H54 (cell line): ENCODE measurements at places on chromosomes 13 and 19.

GRCh38 chr19:8001995-8002849, 3.2 kb downstream of the ELAVL1 start:
- DNase-seq: peak; percentile 86

- peak; percentile 42 for DNase-seq
Observed at GRCh38 chr13:45325806-45326205, 15.2 kb downstream of the TPT1 start.

DNA sequence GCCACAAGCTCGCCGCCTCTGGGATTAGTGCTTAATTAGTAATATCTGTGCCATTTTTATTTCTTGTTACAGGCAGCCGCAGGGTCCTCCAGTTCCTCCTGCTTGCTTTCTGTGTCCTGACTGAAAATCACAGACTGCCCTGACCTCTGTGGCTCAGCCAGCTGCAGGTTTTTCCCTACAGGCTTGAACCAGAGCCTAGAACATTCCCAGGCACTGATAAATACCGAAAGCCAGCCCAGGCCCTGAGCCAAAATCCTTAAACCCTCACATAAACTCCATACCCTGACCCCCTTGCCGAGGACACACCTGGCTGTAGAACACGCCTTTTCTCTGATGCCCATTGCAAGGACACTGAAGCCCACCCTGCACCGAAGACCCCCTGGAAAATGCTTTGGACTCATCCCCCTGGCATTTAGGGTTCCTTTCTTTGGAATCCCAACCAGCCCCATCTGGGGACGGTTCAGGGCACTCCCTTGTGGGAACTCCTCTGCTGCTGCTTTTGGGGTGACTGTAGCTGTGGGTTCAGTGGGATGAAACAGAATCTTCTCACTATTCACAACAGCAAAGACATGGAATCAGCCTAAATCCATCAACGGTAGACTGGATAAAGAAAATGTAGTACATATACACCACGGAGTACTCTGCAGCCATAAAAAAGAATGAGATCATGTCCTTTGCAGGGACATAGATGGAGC, 15.5 kb downstream of the DPP9 start:
- no peak for DNase-seq

DNA sequence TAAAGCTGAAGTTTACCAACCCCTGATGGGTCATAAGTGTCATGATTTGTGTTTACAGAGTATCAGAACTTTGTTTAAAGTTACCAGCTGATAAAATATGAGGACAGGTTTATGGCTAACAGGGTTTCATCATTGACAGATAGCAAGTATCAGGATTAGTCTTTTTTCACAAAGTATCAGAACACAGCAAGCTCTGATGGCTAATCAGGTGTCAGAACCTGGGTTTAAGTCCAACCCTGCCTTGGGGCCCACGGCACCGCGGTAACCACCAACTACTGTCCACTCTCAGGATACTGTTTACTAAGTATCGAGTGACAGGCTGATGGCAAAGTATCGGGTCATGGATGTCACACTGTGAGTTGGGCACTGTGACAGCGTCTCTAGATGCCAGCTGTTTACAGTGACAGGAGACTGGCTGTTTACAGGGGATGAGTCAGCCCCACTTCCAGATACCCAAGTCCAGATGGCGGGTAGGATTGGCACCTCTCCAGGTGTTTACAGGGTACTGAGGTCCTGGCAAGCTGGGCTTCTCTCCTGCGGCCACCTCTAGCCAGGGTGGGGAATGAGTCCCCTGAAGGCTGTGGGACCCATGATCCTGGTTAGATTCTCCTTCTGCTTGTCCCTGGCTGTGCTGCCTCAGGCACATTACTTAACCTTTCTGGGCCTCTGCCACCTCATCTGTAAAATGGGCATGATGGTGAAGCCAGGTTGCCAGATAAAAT, 21.8 kb downstream of the ARRDC2 start:
- no peak for DNase-seq

DNA sequence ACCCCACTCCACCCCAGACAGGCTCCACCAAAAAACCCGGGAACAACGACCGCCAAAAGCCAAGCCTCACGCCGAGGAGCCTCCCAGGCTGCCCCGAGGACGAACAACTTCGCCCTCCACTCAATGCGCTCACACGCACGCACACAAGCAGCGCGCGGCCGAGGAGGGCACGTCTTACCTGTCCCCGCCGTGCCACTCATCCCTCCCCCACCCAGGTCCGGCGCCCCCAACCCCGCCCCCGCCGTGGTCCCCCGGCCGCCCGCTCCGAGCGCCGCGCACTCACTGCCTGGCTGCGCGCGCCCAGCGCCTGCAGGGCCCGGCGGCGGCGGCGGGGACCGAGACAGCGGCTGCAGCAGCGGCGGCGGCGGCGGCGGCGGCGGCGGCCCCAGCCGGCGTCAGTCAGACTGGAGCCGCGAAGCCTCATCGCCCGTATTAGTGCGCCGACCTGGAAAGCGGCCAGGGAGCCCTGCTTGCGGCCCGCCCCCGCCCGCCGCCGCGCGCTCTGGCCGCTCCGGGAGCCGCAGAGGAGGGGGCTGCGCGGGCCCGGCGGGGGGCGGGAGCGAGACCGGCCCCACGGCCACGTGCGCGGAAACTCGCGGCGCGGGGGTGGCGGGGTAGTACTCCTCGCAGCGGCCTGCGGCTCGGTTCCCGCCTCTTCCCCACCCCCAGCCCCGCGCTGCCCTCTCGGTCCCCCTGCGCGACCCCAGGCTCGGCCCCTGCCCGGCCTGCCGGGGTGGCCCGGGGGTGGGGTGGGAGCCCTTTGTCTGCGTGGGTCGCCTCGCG, at the start of gene SMAD9:
TSS of gene SMAD9 (minus strand) at position 406 of the 783 bp plus-strand sequence. CDS start 40,549 bp downstream, outside the sequence.
- peak; percentile 8 for DNase-seq

DNA sequence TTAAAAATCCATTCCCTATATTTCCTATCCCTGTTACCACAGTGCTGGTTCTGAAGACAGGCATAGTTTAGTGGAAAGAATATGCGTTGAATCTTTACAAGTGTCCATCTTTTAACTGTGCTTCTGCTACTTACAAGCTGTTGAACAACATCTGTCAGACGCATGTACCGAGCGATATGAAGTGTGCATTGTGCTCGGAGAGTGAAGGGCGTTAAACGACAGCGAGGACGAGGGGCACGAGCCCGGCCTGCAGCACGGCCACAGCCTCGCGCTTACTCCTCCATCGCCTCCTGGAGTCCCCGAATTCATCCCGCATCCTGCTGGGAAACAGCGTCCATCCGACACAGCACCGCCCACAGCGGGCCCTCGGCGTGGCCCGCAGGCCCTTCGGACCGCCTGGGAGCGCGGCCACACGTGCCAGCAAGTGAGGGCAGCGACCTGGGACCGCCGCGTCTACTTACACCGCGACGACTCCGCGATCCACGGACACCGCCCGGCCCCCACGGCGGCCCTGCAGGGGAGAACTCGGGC, 514 bp downstream of the PCID2 start:
- DNase-seq: peak; percentile 60

GRCh38 chr13:35736876-35737275, 260.4 kb upstream of the MAB21L1 start:
- no peak for DNase-seq

DNA sequence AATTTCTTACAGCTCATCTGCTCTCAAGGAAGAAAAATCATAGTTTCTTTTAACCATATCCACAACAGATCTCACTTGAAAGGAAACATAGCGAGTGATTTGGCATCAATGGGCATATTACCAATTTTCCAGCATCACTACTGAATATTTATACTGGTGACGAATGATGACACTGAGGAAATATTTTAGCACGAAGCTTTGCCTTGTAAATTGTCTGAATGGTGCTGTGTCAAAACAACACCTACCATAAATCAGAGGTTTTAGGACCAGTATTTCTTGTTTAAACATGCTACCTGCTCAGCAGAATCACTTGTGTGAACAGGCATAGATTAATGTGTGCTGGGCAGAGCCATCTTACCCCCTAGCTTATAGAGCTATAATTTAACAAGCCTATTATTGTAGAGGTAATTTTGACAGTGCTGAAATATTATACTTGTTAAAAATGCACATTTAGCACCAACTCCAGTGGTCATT, 146.8 kb downstream of the ABCC4 start:
- no peak for DNase-seq

GRCh38 chr13:36212789-36213188, 1.6 kb downstream of the SOHLH2 start:
- DNase-seq: no peak

DNA sequence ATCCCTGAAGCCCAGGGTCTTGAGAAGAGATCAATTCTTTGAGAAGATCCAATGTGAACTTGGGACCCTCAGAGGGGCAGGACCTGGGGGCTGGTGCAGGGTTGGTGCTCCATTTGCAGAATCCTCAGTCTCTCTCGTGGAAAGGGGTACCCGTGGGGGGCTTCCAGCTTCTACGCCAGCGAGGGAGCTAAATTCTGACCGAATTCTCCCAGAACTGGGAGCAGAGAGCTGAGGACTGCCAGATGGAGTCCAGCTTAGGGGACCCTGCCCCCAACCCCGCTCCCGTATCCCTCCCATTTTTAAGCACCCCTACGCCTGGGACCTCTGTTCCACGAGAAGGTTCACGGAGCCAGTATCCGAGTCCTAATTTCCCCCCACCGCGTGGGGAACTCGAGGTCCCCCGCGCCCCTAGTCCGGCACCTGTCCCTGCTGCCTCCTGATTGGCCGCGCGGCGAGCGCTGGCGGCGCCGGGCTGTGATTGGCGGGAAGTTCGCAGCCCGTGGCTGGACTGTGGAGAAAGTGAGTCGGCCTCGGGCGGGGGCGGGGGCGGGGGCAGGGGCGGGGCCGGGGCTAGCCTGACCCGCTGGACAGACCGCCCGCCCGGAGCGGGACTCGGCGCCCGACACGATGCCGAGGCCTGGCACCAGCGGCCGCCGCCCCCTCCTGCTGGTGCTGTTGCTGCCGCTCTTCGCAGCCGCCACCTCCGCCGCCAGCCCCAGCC, 4.4 kb upstream of the LTBP4 start:
- DNase-seq: peak; percentile 93

- DNase-seq: no peak
Observed at GRCh38 chr13:27730191-27730590, 62.1 kb upstream of the GSX1 start.

- DNase-seq: no peak
Observed at GRCh38 chr19:2197270-2197669, 33.5 kb downstream of the DOT1L start.

GRCh38 chr13:80571346-80572307, 230.7 kb upstream of the SPRY2 start:
- DNase-seq: no peak

GRCh38 chr13:47114030-47114429, 217.2 kb upstream of the HTR2A start:
- no peak for DNase-seq

DNA sequence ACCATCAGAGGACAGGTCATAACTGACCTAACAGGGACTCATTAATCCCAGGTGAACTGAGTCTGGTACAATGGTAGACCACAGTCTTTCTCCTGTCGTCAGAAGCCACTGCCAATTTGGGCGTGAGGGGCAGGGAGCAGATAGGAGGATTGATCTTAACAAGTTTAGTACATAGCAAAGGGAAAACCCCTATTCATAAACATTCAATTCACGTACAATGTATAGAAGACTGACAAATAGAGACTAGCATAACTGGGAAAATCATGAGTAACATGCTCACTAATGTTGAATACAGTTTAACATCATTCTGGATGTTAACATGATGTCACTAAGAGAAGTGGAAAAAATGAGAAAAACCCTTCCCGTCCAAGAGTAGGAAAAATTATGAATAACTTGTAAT, 54.1 kb downstream of the SLC7A1 start:
- DNase-seq: no peak
